Brain (organoid and tissue), 16 donors: ENCODE measurements at places on chromosomes 2 and 18.

DNA sequence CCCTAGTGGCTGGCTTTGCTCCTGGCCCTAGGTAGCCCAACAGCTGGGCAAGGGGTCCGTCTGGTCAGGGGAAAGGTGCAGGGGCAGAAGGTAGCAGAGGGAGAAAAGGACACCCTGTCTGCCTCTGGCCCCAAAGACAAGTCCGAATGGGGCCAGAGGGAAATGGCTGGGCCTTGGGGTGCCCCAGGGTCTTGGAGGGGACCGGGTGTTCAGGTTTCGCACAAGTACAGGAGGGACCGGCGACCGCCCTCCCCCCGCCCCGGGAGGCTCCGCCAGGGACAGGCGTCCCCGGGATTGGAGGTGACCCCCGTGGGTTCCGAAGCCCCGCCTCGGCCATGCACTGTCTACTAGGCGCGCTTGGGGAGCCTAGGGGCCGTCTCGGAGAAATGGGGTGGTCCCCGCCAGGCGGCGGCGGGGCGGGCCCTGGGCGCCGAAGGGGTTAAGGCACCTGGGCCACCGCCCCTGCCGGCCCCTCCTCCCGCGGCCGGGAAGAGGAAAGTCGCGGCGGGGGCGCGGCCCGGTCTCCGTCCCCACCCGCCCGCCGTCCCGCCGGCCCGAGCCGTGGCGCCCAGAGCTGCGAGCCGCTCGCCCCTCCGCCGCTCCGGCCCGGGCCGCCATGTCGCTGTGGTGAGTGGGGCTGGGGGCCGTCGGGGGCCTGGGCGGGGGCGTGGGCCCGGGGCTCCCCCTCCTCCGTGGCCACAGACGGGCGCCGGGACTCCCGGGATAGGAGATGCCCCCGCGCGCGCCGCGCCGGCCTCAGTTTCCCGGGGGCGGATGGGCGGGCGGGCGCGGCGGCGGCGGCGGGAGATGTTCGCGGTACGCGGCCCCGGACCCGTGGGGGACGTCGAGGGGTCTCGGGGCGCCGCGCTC lies at the start of gene B3GNT7:
B3GNT7 (plus strand) TSS at position 523 of the 870 bp plus-strand sequence; CDS start at position 617, 94 bp downstream.
- DNase-seq, result no peak

DNA sequence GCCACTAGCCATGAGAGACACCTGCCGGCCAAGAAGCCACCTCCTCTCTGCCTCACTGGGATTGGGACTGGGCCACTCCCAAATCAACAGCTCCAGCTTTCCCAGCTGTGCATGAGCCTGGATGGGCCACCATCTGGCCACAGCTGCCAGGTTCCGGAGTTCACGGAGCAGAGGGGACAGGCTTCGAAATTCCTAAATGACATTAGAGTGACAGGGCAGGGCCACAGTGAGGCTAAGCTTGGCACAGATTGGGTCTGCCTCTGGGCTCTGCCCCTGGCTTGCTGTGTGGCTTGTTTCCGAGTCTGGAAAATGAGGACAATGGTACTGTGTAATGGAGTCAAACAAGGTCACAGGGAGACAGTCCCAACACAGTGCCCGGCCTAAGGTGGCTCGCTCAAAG lies 6.5 kb downstream of the DIPK1C start:
- no peak for DNase-seq

- DNase-seq, result no peak
Measured at GRCh38 chr2:102424754-102425153, 1.8 kb downstream of the IL18RAP start.

DNA sequence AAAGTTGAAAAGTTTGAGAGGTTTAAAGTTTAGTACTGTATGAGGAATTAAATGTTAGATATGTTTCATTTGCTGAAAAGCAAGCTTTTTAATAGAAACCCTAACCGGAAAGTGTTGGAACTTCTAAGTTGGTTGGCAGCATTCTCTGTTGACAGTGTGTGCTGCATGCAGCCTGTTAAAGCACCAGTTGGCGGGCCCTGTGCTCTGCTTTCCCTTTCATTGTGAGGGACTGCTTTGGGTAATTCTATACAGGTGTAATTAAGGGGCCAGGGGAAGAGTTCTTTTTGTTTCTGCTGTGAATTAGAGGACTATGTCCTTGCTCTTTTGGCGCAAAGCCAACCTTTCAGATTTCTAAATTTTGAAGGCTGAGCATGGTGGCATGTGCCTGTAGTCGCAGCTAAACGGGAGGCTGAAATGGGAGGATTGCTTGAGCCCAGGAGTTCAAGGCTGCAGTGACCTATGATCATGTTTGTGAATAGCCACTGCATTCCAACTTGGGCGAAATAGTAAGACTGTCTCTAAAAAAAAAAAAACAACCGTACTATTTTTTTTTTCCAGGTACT lies 20.1 kb downstream of the PLEKHB2 start:
- DNase-seq, result no peak

DNA sequence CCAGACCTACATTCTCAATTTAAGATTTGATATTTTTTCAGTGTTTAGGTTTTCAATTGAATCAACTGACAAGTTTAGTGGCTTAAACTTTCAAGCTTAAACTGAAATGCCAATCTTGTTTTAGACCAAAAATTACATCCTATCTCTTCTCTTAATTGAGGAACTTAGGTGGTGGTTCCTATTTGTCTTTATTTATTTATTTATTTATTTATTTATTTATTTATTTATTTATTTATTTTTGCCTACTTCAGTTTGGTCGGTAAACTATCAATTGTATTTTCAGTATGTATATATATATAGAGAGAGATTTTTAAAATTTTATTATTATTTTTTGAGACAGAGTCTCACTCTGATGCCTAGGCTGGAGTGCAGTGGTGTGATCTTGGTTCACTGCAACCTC lies 68.1 kb downstream of the NEDD4L start:
- no peak for DNase-seq

DNA sequence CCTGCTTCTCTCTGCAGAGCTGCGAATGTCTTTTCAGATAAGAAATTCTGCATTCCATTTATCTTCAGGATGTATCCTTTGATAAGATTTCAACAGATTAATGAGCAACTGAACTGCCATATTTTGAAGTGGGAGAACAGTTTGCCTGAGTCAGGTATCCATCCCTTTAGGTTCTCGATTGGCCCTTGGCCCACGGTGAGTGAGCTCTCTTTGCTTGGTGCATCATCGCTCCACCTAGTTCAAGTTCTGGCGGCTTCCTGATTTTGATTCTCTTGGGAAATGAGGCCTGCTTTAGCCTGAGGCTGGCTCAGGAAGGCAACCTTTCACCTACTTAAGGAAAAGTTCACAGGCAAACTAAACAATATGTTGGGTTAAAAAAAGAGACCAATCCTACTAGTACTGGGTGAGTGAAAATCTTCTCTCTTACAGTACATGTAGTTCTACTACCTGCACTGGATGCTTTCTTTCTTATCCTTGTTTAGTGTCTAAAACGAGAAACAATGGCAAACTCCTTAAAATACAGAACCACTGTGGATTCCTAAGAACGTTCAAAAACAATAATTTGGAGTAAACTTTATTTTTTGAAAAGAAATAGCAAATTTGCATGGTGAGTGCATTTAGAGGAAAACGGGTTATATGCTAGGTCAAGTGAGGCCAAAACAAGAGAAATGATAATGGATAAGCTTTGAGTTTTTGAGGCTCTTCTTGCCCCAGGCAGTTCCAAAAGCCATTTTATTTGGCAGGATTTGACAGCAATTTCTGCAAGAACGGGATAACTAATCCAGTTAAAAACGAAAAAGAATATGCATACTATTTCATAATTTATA lies 837 bp upstream of the ACSL3 start:
- DNase-seq, result peak; percentile 19

GRCh38 chr2:168194784-168195522 lies 52.4 kb downstream of the STK39 start:
- DNase-seq, result no peak

GRCh38 chr2:178006710-178007109 lies 65.9 kb downstream of the PDE11A start:
- no peak for DNase-seq

- no peak for DNase-seq
Measured at GRCh38 chr2:176293334-176293733, 24.1 kb downstream of the MTX2 start.

- no peak for DNase-seq
Measured at GRCh38 chr2:36770542-36771287, 74.2 kb downstream of the VIT start.

- no peak for DNase-seq
Measured at GRCh38 chr2:149587950-149588487, 444 bp upstream of the MMADHC start.

DNA sequence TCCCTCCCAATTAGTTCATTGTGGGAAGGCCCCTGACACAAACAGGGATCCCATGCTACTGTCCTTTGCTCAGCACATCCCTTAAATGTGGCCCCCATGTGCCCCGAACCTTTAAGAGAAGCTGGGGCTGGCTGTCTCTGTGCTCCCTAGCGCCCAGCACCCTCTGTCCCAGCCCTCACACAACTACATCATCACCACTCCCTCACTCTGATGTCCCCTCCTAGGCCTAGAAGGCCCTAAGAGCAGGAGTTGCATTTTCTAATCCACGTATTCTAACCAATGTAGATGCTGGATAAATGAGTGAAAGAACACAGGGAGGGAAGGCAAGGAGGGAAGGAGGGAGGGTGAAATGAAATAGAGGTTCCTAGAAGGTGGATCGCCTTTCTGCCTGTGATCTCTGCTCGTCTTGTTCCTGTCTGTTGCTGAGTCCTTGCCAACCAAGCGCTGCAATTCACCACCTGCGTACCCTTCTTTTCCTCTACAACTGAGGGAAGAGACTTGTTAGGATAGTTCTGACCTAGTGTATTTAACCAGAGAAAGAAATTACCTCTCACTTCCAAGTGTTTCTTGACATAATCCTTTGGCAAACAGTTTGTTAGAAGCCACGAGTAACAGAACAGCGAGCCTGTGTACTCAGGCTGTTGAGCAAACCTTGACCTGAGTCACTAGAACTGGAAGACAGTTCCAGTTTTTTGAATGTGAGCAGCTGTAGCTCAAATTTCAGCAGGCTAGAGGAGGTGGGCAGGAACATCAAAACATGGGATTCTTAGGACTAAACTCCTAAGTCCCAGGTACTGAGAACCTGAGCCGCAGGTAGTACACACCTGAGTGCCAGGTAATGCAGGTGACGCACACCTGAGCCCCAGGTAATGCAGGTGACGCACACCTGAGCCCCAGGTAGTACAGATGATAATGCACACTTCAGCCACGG lies 181.5 kb upstream of the ID2 start:
- DNase-seq, result no peak

DNA sequence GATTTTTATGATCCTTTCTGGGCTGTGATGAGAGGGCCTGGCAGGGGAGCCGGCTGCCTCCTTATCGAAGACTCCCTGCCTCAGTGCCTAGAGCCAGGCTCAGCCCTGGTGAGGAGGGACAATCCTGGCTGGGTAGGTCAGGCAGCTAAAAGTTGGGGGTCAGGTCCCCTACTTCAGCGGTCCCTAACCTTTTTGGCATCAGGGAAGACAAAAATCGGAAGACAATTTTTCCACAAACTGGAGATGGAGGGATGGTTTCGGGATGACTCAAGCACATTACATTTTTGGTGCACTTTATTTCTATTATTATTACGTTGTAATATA lies 53.1 kb downstream of the HS1BP3 start:
- DNase-seq, result no peak

GRCh38 chr2:10271509-10271908 lies 31.2 kb upstream of the HPCAL1 start:
- no peak for DNase-seq

DNA sequence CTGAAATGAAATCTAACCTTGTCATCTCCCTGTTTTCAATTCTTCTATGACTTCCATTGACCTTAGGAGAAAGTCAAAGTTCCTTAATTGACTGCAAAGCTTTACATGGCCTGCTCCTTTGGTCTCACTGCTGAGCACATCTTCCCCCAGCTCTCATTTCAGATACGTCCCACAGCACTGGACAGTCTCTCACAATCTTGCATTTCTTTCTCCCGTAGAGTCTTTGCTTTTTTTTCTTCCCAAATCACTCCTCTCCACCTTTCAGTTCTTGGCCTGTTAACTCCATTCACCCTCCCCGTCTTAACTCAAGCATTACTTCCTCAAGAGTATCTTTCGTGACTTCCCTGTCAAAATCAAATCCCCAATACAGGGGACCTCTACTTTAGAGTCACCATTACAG lies 67.2 kb downstream of the DDX1 start:
- no peak for DNase-seq

GRCh38 chr2:63001576-63001975 lies 49.1 kb upstream of the OTX1 start:
- no peak for DNase-seq

DNA sequence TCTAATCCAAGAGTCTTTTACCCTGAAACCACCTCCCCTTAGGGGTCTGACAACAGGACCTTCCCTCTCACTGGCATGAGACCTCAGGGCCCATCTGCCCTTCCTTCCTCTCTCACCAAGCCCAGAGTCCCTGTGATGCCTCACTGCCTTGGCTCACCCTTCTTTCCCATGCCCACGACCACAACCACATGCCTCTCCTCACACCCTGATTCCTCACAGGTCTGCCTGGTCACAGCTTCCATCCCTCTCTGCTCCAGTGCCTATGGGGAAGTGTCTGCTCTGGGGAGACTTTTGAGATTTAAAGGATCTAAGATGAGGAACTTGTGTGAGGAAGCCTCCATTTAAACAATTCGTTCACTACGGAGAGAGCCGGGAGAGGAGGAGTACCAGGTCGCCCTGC lies 98.9 kb upstream of the SH3BP4 start:
- no peak for DNase-seq

DNA sequence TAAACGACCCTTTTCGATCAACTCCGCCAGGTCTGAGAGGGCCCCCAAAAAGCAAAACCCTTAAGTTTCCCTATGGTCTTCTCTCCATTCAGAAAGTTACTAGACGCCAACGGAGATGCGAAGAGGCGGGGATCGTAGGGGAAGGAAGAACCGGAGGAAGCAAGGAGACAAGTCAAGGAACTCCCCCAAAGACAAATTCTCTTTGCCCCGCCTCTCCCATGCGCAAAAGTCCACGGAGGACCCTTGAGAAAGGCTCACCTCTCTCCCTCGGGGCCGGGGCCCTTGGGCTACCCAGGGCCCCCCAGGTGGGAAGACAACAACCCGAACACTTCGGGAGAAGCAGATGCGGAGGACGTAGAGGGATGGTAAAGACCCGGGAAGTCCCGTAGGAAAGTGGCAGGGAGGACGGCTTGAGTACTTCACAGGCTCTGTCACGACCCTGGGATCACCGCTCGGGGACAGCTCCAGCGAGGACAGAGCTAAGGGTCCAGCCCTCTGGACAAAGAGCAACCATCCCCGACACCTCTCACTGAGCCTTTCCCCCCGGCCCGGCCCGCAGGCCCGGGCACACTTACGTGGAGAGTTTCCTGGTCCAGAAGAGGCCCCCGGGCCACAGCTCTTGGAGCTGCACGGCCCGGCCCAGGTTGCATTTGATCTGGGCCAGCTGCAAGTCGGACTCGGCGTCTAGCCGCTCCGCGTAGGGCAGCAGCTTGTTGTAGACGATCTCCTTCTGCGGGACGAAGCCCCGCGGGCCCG lies 647 bp downstream of the PSME4 start:
- DNase-seq, result peak; percentile 28

DNA sequence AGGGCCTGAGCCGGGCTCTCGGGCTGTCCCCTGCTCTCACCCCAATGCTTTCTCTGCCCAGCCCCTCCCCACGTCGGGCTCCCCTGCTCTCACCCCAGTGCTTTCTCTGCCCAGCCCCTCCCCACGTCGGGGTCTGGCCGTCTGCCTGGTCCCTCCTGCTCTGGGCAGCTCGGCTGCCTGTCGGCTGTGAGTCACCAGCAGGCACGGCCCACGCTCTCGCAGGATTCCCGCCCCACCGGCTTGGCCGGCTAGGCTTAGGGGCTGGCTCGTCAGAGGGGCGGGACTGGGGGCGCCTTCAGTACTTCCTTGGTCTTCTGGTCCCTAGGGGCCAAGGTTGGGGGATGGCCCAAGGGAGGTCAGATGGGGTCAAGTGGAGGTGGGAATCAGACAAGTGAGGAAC lies 3.3 kb downstream of the BOK start:
- no peak for DNase-seq
